ENCODE measurements at places on chromosomes 4 and X. TPM values are rescaled to one million over a fixed set of nuclear protein-coding genes. Genes with fewer than 3 reads are reported as not detected.

GRID2 gene
- not detected for polyA plus RNA-seq

ZCCHC18 gene
- polyA plus RNA-seq: 2.3 TPM

UGT2B10 gene
- not detected for polyA plus RNA-seq

DAPP1 gene
- 4.3 TPM for polyA plus RNA-seq

SYTL5 gene
- 1.8 TPM for polyA plus RNA-seq

RRH gene
- polyA plus RNA-seq: not detected

DCAF12L2 gene
- not detected for polyA plus RNA-seq

- DNase-seq: no peak
Measured at GRCh38 chr4:10643600-10644425, 40.8 kb downstream of the CLNK start.

- DNase-seq: no peak
Measured at GRCh38 chr4:177699365-177700213, 257.4 kb upstream of the AGA start.

DNA sequence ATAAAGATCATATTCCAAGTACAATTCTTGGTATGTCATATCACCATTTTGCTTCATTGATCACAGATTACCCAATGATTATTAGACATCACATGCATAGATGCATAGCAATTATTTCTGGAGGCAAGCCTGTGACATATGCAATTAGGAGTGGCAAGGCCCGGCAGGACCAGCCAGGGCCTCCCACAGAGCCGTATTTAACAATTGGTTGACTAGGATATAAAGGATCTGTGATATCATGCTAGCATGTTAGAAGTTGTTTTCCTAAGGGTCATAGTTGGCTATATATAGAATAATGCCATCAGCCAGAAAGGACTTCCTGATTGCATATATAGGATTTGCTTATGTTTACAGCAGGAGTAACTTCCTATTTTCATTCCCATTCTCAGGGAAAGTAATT lies 103.5 kb upstream of the OTUD4 start:
- no peak for DNase-seq

- DNase-seq: peak; percentile 40
Measured at GRCh38 chrX:39808471-39808917, 289.3 kb downstream of the BCOR start.

GRCh38 chr4:32477518-32477917 lies 1757.3 kb downstream of the PCDH7 start:
- DNase-seq: no peak

DNA sequence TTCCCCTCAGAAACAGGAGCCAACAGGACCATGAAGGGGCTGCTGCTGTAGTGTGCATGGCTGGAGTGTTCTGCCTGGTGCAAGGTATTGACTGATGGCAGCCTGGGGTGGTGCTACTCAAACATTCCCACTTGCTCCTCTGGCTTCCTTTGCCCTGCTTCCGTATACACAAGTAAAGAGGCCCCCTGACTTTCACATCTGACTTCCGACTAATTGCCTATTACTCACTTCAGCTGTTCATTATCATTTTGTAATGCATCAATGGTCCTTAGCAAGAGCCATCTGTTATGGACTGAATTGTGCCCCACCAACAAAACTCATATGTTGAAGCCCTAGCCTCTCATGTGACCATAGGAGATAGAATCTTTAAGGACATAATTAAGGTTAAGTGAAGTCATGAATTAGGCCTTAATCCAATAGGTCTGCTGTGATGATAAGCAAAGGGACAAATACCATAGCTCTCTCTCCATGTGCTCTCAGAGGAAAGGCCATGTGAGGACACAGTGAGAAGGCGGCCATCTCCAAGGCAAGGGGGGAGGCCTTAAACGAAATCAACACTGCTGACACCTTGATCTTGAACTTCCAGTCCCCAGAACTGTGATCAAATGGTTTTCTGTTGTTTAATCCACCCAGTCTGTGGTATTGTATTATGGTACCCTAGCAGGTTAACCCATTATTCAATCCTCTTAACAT lies 122.5 kb upstream of the CLNK start:
- DNase-seq: no peak

DNA sequence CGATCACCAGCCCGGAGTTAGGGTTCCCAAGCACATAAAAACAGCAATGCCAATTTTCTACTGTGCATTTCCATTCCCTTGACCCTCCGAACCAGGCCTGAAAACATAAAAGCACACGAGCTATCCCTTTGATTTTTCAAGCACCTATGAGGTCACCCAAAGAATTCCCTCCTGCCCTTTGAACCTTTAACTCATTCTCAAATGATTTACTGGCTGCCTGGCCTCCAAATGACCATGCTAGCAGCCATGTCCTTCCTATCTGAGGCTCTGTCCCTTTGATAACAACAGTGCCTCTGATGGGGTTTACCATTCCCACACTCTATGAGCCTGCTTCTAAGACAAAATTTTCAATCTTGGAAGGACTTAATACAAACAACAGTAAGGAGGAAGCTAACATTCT lies 15.2 kb downstream of the SHROOM4 start:
- DNase-seq: no peak

GRCh38 chrX:38036466-38036865 lies 30.1 kb downstream of the SYTL5 start:
- no peak for DNase-seq

DNA sequence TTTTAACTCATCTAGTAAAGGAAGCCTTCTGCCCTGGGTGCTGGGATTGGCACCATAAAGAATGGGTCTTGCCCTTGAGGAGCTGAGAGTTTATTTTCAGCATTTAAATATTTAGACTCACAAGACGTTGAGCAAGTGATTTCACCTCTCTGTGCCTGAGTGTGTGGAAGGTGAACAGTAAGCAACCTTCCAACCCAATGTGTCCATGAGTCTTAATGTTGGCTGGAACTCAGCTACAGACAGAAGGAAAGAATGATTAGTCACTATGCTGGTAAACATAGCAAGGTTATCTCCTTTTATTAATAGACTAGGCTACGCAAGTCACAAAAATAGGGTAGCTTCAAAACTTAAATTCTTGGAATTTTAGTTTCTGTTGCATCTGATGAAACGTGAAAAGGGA lies 277.4 kb upstream of the GATB start:
- no peak for DNase-seq

- DNase-seq: no peak
Measured at GRCh38 chrX:100208076-100208475, 202.0 kb downstream of the PCDH19 start.

- no peak for DNase-seq
Measured at GRCh38 chrX:70313503-70313902, 23.6 kb downstream of the KIF4A start.

- DNase-seq: no peak
Measured at GRCh38 chr4:83112231-83112630, 2.3 kb downstream of the PLAC8 start.

GRCh38 chrX:133185938-133186337 lies 32.2 kb downstream of the TFDP3 start:
- no peak for DNase-seq

DNA sequence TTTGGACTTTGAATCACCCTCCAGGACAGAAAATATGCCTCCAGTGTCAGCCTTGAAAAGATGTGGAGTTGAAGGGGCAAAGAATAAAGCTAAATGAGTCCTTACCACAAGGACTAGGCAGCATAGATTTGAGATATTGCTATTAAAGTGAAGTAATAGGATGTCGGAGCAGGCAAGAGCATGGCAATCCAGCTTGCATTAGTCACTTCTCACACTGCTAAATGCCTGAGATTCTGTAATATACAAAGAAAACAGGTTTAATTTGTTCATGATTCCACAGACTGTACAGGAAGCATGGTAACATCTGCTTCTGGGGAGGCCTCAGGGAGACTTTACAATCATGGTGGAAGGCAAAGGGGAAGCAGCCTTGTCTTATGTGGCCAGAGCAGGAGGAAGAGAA lies 109.8 kb upstream of the PCDH7 start:
- no peak for DNase-seq

DNA sequence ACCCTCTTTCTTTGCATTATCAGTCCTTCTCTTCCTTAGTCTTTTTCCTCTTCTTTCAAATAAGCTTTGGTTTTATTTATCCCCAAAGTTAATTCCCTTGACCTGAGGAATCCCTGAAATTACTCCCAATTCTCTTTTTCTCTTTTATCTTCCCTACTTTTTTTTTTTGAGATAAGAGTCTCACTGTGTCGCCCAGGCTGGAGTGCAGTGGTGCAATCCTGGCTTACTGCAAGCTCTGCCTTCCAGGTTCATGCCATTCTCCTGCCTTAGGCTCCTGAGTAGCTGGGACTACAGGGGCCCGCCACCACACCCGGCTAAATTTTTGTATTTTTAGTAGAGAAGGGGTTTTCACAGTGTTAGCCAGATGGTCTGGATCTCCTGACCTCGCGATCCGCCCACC lies 17.8 kb downstream of the CAMK2D start:
- no peak for DNase-seq

GRCh38 chrX:53421772-53422085 lies 725 bp downstream of the SMC1A start:
- DNase-seq: no peak

GRCh38 chrX:51456246-51456645 lies 40.1 kb downstream of the NUDT11 start:
- no peak for DNase-seq

GRCh38 chr4:165609653-165610052 lies 230.8 kb downstream of the CPE start:
- DNase-seq: no peak

DNA sequence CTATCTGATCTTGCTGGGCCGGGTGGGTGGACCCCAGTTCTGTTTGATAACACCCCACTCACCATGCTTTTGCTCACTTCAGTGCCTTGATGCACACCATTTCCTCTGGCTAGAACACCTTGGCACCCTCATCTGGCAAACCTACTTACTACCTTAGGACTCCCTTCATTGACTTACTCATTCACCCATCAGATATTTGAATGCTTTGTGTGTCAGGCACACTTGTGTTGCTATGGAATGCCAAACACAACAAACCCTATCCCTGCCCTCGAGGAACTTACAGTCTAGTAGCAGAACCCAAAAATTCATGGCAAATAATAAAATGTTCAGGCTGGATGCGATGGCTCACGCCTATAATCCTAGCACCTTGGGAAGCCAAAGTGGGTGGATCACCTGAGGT lies 13.9 kb downstream of the CCNG2 start:
- no peak for DNase-seq

- DNase-seq: no peak
Measured at GRCh38 chrX:40120838-40121580, 23.3 kb upstream of the BCOR start.

DNA sequence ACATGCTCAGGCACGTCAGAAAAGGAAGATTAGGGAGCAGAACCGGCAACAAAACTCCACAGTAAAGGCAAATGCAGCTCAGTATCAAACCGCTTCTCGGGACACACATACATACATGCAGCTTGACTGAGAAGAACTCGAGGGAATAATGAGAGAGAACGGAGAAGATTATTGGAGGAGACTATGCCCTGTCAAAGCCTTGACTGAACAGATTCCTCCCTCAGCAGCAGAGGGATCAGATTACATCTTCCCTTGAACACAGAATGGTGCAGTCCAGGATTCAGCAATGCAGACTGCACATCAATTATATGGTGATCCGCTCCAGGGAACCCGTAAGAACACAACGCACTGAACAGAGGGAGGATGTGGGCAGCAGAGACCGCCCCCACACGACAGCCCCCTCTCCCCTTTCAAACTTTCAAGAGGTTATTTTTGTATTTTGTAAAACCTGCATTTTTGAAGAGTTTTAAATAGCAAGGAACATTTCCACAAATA lies 183.2 kb downstream of the FBXW7 start:
- DNase-seq: peak; percentile 50

GRCh38 chr4:96833831-96834230 lies 993.9 kb downstream of the PDHA2 start:
- DNase-seq: no peak

GRCh38 chr4:150582873-150583286 lies 929 bp downstream of the MAB21L2 start:
- no peak for DNase-seq

- no peak for DNase-seq
Measured at GRCh38 chr4:158813113-158813512, 44.3 kb downstream of the FNIP2 start.

GRCh38 chrX:131985526-131986049 lies 37.5 kb upstream of the STK26 start:
- no peak for DNase-seq

GRCh38 chrX:17705211-17705610 lies 32.1 kb upstream of the SCML1 start:
- DNase-seq: no peak

DNA sequence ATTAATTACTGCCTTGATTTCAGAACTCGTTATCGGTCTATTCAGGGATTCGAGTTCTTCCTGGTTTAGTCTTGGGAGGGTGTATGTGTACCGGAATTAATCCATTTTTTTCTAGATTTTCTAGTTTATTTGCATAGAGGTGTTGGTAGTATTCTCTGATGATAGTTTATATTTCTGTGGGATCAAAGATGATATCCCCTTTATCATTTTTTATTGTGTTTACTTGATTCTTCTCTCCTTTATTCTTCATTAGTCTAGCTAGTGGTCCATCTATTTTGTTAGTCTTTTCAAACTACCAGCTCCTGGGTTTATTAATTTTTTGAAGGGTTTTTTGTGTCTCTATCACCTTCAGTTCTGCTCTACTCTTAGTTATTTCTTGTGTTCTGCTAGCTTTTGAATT lies 32.1 kb downstream of the CDX4 start:
- DNase-seq: no peak

- no peak for DNase-seq
Measured at GRCh38 chr4:125155251-125155650, 159.5 kb upstream of the FAT4 start.

All from aorta (tissue), 5 donors.